ENCODE measurements at places on chromosomes 1 and 21.

DNA sequence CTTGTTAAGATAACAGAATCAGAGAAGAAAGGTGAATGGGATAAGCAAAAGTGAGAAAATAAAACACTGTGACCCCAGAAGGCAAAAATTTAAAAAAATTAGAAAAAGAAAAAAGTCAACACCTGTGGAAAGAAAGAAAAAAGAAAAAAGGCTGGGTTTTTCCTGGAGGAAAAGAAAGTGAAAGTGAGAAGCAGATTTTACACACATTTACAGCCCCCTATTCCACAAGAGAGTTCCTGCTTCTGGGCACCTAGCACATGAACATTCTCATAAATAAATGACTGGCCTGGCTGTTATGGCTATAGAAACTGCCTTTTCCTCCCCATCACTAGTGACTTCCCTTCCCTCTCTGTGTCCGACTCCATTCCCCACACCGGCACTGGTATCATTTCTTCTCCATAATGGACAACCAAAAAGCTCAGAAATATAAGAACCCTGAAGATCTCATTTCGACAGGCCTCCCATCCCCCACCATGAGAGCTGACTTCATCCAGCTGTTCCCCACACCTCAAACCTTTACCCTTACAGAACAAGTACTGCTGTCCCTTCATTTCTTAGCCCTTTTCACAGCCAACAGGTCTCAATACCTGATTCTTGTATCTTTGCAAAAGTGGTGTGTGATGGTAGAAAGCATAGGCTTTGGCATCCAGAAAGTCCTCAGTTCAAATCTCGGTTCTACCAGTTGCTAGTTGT, 12.6 kb downstream of the MTF1 start:
- no peak for DNase-seq

DNA sequence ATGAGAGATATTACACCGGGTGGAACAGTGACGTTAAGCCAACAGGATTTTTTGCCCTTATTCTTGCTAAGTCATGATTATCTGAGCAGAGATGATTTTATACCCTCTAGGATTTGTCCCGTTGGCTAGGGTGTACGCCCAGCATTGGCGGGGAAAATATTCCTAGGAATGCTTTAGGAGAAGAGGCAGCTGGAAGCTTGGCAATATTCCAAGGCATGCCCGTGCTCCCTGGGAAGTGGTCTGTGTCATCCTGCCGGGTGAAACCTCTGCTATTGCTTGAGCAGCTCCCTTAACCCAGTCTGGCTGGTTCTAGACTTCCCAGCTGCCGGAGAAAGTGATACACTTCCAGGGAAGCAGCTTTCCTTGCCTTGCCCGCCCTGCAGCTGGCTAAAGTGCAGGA, 16.2 kb downstream of the CHRNB2 start:
- no peak for DNase-seq

GRCh38 chr1:226644541-226645176, 94.4 kb downstream of the ITPKB start:
- no peak for DNase-seq

GRCh38 chr1:85413169-85413568, 51.8 kb downstream of the DDAH1 start:
- no peak for DNase-seq

- no peak for DNase-seq
These were observed 10.1 kb upstream of the TMEM52 start for GRCh38 chr1:1929102-1929638.

GRCh38 chr21:38825269-38825668, 19.5 kb downstream of the ETS2 start:
- no peak for DNase-seq

GRCh38 chr1:81681601-81682266, 119.0 kb upstream of the ADGRL2 start:
- no peak for DNase-seq

DNA sequence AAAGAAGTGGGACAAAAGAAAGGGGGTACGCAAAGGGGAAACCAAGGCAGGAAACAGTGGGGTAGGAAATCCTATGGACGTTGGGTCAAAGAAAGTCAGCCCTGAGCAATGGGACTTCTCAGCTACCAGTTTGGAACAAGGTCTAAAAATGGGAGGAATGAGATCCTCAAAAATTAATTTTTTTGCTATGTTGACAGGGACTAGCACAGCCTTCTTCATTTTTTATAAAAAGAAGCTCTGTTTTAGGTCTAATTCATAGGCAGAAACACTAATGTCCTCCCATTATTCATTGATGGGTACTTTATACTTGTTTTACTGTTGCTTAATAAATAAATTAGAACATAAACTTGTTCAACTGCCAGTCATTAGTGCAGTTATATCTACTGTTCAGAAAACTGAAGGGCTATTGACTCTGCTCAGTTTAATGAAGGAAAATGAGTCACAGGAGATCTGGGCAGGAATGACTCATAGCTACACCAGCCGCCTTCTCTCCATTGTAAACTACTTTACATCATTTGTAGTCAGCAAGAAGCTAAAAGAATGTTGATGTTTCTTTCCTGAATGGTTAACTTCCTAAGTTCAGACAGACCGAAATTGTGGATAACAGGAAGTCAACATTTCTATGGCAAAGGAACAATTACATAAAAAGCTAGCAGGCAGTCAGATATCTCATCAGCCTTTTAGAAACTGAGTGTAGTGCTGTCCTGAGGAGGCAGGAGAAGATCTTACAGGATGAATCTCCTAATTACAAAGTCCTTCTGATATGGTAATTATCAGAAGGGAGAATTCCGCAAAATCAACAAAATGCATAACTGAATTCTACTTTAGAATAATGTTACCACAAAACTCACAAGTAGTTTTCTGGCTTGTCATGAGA, 356.4 kb upstream of the PKN2 start:
- no peak for DNase-seq

GRCh38 chr1:119075614-119076013, 64.8 kb downstream of the WARS2 start:
- DNase-seq = no peak

GRCh38 chr1:198677027-198677426, 38.2 kb downstream of the PTPRC start:
- DNase-seq = no peak
